COR-L47 (cell line): ENCODE measurements at places on chromosomes 1 and 21.

- no peak for DNase-seq
Measured at GRCh38 chr1:45943185-45943584, 139.8 kb downstream of the MAST2 start.

DNA sequence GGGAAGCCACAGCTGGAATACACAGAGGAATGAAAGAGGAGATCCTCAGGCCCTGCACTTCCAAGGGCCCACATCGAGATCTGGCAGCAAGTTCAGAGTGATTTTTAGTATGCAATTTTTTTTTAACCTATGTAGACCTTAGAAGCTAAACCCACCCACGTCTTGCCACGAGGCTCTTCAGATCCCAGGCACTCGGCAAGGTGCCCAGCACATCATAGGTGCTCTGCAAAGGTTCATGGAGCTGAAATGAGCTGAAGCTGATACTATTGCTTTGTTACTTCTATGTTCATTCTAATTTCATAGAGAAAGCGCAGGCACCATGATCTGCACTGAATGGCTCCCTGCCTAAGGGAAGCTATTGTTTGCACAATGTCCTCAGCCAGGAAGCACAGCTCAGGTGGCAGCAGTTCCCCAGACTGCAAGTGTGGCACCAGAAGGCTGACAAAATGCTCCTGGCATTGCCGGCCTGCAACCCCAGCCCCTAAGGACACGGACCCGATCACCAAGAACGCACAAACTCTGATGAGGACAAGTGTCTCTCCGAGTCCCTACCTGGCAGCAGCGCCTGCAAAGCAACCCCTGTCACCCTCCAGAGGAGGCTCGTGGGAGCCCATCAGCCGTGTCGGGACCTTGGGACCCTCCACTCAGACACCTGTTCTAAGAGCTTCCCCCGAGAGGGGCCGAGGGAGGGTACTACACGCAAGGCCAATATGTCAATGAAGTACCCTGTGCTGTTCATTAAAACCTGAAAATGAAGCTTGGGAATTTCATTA is 264.2 kb downstream of the NPHP4 start:
- no peak for DNase-seq

GRCh38 chr1:63891060-63891690 is 117.4 kb downstream of the ROR1 start:
- DNase-seq = no peak

- no peak for DNase-seq
Measured at GRCh38 chr1:153795934-153796785, 21.0 kb downstream of the SLC27A3 start.

DNA sequence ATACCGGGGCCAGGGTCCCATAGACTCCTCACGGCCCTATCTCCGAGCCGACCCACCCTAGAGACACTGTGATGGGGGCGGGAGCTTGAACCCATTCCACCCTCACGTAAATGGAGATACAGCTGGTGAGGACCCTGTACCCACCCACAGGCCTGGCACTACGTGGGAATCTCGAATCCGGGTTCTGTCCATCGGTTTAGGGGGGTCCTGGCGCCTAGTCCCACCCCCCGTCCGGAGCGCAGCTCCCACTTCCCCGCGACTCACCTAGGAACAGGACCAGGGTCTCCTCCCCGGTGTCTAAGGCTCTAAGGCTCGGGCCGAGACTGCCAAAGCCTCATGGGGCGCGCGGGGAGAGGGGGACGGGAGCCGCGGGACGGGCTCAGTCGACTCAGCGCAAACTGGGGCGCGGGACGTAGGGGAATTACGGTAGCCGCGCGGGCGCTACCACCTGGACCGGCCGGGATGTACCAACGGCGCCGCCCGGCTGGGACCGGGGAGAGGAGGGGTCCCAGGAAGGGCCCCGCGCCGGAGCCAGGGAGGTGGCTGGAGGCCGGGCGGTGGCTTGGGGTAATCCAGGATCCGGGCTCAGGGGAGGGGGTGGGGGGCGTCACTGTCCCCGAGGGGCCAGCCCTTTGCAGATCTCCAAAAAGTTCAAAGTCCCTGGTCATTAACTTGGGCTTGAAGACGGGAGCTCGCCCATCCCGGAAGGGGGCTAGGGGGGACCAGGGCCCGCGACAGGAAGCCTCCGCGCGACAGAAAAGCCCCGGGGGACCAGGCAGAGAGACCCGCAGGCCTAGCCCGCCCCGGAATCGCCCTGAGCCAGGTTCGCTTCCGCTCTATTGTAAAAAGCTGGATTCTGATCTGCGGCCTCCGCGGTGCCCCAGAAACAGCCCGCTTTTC is 1.0 kb downstream of the PLEKHG5 start:
- peak; percentile 33 for DNase-seq

DNA sequence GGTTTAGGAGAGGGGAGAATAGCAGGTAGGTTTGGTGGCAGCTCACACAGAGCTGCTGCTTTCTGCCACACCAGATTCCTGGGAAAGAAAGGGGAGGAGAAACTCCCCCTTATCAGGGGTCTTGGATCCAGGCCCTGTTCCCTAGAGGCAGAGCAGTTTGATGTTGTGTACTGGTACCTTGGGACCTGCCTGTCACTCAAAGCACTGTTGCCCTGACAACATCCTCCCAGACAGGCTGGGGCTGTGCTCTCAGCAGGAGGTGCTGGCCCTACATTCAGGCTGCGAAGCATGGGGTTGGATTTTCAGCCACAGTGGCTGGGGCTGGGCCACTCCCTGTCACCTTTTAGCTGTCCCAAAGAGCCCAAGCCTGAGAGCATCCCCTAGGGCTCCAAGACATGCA is 188.0 kb downstream of the GRIK3 start:
- no peak for DNase-seq

DNA sequence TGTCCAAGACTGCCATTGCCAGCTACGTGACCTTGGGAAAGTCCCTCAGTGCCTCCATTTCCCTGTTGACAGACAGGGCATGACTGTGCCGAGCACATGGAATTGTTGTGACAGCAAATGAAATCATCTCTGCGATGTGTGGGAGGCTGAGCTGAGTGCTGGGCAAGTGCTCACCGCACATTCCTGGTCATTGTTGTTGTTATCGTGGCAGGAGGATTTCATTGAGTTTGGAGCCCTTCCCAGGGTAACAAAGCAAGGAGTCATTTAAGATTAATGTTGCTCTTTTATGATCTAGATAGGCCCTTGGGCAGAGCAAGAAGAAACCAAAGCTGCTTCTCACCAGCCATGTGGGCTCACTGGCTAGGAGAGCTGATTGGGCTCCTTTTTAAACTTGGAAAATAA is 39.6 kb upstream of the ITPKB start:
- DNase-seq = no peak

- no peak for DNase-seq
Measured at GRCh38 chr1:169682071-169682470, 29.3 kb downstream of the SELL start.

- DNase-seq = no peak
Measured at GRCh38 chr1:197100677-197101076, 33.6 kb upstream of the F13B start.

DNA sequence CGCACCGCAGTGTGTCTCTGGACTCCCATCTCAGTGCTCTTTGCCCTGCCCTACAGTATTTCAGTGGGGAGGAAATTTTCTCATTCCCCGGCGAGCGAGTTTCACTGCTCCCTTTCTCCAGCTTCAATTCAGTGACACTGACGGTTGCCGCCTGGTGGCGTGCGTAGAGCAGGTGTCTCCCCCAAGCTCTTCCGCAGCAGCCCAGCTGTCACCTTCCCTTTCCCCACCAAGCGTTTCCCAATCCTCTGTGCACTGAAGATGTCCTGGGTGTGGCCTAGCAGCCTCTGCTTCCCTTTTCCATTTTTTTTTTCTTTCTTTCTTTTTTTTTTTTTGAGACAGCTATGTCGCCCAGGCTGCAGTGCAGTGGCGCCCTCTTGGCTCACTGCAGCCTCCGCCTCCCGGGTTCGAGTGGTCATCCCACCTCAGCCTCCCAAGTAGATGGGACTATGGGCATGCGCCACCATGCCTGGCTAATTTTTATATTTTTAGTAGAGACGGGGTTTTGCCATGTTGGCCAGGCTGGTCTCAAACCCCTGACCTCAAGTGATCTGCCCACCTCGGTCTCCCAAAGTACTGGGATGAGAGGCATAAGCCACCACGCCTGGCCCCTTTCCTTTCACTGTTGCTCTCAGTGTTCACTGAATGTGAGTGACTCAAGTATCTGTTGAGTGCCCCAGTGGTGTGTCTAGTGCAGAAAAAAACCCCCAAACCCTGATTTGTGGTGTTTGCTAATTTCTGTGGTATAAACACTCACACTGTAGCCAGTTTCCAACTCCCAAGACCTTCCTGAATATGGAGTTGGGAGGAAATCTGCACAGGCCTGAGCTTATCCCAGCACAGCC is 30.1 kb downstream of the TNFRSF1B start:
- DNase-seq = no peak

GRCh38 chr1:32709476-32709875 is 6.9 kb upstream of the SYNC start:
- no peak for DNase-seq

GRCh38 chr1:53949023-53949990 is 3.2 kb downstream of the LRRC42 start:
- DNase-seq = peak; percentile 65

DNA sequence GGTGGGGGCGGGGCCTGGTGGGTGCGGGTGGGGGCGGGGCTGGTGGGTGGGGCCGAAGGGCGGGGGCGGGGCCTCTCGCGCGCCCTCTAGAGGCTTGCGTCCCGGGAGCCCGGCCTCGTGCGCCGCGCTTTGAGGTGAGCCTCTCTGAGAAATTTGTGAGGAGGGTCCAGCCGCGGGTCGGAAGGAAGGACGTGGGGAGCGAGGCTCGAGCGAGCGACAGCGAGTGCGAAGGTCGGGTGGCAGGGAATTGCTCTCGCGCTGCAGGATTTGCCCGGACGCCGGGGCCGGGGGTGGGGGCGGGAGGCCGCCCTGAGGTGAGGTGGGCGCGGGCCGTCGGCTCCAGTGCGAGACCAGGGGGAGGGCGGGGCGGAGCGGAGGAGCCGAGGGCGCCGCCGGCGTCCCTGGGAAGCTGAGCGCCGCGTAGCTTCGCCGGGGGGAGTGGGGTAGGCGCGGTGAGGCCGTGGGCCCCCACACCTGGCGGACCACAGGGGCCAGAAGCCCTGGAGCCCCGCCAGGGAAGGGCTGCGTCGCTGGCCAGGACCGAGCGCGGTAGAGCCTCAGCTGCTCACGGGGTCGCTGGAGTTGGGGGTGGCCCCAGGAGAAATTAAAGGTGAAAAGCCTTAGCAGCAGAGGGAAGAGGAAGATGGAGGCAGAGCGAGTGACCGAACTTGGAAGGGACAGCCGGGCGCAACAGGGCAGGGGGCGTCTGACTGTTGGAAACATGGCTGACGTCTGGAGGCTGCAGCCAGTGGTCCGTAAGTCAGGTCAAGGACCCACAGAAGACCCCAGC is 754 bp upstream of the LSS start:
- DNase-seq = peak; percentile 41

DNA sequence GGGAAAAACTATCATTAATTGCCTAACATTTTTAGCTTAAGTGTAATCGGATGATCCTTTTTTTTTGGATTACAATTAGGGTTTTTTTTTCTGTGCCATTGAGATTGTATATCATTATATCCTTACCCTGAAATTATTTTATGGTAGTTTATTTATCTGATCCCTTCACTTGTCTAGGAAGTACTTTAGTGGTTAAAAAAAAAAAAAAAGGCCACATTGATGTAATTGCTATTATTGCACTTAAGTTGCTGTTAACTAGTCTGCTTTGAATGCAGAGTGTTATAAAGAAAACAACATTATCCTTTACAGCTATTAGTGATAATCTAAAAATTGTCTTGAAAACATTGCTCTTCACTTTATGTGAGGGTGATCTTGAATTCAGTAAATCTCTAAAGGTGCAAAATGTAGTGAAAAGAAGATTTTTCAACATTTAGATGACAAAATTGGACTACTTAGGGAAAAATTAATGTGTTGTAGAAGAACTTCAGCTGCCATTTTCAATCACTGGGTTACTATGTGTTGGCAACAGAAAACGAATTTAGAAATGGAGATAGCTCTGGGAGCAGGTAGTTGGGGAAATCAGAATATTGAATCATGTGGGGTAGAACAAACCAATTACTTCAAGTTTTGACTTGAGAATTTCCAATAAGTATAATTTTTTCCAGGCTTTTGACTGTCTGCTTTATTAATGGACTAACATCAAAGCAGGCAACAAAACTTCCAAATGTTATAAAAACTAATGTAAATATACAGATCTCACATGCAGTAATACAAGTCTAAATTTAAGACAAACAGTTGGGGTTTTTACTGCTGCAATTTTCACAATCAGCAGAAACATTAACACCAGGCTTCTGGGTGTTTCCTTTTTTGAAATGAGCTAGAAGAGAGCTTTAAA is 5.0 kb downstream of the ADGRL2 start:
- DNase-seq = no peak

GRCh38 chr1:42736152-42736551 is 3.9 kb downstream of the CLDN19 start:
- DNase-seq = no peak

DNA sequence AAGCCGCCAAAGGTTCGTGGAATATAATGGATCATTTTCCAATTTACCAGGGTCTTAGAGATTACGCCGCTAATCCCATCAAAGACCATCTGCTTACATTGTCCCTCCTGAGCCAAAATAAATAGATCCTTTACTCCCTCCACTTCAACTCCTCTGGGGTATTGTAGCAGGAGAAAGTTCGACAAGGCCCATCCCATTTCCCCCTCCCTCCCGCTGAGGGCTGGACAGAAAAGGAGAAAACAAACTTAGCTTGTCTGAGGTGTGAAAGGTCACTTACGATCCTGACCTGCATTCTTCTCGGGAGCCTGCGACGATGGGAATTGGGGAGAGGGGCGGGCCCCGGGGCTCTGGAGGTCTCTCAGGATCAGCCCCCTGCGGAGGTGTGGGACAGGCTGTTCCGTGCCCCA is 60.8 kb downstream of the MEF2D start:
- DNase-seq = no peak
